ENCODE measurements at places on chromosomes 2 and 18.

DNA sequence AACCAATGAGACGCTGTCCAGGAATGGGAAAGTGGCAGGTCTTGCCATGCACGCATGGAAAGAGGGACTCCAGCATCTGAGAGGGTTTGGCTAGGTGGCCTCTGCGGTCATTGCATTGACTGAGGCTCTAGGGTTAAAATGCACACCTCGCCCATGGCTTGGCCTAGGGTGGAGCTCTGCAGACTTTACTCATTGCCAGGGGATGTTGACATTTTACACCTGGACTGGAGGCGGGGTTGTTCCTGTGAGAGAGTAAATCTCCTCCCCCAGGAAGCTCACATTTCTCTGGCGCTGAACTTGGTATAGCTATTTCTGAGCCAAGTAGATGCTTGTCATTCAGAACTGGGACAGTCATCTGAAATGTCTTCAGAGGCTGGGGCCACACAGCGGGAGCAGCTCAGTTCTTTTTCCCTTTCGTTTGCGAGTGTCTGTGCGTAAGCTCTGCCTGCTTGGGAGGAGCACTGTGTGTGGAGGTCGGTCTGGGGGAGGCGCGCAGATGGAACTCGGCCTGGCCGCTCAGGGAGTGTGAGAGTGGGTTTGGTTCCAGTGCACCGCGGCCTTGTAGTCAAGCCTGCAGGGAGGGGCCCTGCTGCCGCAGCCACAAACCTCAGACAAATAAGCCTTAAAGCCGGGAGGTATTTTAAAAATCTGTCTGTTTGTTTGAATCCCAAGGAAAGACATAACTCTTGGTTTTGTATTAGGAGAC is 76.5 kb downstream of the LPIN1 start:
- no peak for DNase-seq

GRCh38 chr2:205370726-205371125 is 311.6 kb upstream of the NRP2 start:
- no peak for DNase-seq

- DNase-seq, result no peak
Measured at GRCh38 chr2:83747141-83747540, 711.9 kb downstream of the SUCLG1 start.

DNA sequence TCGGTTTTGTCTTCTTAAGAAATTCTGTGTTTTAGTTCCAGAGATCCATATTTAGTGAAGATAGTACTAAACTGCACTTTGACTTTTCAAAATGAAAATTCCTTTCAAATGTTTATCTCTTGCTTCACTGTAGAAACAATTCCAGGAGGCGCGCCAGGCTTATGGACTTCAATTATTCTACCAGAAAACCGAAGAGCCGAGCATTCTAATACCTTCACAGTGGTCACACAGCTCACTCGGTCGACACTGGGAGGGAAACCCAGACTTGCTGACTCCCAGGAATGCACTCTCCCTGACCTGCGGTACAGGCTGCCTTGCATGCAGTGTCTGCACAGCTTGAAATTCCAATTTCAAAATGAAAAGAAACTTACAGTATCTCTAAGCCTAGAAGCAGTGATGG is 119.9 kb upstream of the PIEZO2 start:
- DNase-seq, result no peak

DNA sequence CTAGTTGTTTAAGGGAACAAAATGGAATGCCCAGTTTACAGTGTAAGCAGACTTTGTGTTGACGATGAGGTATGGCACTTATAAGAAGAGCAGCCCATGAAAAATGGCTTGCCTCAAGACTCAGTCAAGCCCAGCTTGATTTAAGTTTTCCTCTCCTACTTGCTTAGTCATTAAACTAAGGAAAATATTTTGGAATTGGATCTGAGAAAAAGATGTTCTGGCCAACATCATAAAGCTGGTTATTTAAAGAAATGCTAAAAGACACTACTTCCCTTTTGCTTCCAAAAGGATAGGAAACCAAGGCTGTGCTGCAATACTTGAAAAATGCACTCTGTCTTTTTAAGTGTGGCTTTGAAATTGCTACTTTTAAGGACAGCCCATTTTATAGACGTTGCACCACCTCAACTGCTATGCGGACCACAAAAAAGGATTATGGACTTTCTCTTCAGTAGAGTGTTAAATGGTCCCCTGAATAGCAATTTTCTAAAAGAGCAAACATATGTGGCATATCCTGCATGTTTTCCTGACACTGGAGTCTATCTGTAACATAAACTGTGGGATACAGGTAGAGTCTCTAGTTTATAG is 32.1 kb downstream of the CCDC141 start:
- DNase-seq, result no peak

DNA sequence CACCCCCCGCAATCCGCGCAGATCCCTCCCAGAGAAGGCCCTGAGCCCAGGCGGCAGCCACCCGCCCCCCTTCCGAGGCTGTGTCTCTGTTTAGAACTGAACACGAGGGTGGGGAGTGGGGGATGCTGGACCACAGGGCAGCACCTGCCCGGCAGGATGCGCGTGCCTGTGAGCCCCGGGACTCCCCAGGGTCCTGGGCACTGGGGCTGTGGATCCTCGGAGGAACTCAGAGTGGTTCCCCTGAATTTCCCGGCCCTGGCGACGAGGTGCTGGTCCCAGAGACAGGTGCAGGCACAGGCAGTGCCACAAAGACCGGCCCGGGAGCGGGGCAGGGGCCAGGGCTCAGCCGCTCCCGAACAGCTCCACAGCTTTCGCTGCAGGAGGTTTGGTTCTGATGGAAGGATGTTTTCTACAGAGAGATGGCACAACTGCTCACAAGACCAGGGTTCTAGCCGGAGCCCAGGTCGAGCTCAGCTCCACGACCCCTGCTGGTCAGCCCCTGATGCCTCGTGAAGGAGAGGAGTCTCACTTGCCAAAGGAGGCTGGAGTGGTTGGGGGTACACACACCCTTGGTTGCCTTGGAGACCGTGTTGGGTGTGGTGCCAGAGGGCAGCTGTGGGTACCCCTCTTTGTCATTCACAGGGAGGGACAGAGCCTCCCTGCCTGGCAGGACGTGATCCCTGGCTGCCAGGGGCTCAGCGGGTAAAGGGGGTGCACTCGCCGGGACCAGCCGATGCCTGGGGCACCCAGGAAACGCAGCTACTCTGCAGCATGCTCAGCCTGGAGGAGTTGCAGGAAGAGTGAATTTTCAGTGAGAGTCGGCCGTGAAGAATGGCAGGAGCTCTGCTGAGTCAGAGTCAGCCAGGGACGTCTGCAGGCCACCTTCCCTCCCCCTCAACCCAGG is 4.4 kb upstream of the NEU4 start:
- DNase-seq, result no peak

DNA sequence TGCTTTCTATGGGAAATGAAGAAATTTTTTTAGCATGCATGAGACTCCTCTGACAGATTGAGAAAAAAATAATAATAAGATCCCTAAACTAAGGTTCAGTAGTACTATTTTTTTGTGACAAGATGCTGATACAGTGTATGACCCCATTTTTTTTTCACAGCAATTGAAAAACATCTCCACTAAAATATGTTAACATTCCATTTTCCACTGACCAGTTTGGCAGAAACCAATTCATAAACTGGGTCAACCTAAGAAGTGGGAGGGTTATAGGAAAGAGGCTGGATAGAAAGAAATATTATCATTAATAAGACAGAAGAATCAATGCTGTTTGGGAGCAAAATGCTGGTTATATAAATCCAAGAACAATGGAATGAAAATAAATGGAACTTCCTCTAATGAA is 182.7 kb downstream of the ANTXR1 start:
- no peak for DNase-seq

DNA sequence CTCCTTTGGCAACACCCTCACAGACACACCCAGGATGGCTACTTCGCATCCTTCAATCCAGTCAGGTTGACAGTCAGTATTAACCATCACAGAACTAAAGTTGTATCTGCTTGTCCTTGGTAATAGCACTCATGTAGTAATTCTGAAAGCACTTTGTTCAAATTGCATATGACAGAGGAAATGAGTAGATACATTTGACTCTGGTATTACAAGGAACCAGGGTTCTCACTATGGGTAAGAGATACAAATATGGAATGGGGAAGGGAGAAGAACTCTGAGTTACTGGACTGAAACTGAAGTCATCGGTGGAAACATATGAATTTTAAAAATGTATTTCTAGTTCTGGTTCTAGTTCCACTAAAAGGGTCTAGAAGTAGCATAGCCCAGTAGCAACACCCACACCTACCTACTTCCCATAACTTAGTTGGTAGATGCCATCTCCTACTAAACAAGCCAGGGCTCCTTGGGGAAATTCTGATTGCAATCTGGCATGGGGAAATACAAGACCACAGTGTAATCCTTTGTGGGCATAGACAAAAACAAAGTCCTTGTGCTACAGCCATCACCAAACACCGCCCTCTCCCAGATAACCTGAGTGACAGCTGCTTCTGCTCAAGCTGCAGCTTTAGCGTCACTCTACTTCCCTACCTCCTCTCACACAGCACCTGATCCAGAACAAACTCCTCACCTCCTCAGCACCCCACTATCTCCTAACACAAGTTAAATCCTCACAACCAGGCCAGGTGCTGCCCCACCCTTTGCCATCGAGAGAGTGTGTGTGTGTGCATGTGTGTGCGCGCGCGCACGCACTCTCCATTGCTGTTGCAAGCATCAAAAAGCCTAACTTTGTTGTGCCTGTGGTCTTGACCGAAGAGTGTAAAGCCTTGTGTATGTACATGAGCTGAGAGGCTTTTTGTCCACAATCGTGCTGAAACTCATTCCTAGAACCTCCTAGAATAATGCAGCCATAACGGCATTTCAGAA is 31.4 kb upstream of the CD226 start:
- no peak for DNase-seq

- no peak for DNase-seq
Measured at GRCh38 chr2:71603851-71604725, 150.7 kb downstream of the DYSF start.

DNA sequence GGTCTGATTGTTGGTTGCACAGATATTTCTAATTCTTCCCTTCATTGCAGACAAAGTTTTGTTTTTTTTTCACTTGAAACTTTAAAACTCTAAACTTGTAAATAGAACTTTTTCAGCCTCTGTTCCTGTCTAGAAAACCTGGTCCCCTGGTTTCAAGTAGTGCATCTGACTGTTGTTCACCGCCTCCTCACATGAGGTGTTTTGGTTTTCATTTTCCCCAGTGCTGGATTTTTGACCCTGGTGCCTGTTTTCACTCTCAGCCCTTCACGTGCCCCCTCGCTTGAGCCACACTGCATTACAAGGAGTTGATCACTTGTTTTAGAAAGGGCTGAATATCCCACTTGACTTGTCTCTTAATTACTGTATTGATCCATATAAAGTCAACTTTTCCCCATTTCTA is 100.1 kb downstream of the TMEM185B start:
- DNase-seq, result no peak

- DNase-seq, result no peak
Measured at GRCh38 chr2:178163395-178163794, 30.9 kb upstream of the OSBPL6 start.

DNA sequence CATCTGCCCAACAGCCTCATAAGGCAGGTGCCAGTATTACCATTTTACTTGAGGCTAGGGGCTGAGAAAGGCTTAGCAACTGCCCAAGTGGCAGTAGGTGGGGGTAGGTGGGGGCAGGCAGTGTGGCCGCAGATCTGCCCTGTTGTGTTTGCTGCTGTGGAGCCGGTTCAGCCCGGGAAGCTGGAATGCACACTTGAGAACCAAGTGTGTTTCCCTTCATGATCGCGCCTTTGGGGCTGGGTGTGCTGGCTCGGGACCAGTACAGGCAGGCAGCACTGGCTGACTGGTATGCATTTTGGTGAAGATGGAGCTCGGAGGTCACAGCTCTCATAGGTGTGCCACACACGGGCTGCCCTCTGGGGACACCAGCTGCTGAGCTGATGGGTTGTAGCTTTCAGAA is 85.1 kb downstream of the CABLES1 start:
- no peak for DNase-seq

GRCh38 chr2:11616851-11617415 is 53.1 kb downstream of the NTSR2 start:
- DNase-seq, result no peak

DNA sequence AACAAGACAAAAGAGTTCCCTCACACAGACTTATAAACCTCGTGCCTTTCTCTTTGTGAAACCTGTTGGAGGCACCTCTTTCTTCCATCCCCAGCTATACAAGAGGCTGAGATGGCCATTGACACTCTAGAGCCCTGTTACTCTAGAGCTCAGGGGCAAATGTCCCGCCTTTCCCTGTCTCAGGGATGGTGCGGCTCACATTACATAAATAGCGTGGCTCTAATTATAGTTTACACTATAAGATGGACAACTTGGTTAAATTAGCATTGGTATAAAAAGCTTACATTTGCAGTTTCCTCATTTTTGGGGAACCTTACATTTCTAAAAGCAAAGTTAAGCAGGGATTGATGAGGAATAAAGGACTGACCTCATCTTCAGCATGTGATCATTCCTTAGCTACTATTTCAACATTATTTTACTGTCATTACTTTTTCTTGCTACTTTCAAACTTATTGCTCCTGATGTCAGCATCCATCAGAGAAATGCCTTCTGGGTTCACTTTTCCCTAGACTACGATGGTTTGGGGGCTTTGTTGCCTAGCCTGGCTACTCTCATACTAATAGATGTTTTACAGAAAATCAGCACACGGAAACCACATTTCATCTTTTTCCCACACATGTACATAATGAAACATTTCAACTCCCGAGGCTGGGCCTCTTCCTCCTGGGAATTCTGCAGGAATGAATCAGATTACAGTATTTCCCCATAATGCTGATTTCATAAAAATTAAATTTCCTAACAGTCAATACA is 40.4 kb downstream of the FTCDNL1 start:
- DNase-seq, result no peak

DNA sequence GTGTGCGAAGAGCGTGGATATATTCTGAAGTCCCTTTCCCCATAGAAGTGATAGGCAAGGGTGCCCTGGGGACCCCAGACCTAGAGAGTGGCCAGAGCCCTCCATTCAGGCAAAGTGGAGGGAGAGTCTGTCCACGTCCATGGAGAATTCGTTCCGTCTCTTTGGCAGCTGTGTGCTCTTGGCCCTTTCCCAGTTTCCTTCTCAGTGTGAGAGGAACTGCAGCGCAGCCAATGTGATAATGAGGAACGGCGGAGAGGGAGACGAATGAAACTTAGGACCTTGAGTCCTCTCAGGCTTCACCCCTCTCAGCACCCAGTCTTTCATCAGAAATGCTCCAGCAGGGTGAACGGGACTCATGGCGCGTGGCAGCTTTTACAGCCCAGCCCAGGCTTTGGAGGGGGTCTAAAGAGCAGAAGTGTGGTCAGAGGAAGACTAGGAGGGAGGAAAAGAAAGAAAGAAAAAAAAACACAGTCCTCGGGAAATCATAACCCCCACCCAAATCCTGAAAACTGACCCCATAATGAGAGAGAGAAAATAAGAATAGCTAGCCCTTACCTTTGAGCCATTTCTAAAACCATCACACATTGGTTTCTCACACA is 95.0 kb upstream of the RIOK3 start:
- no peak for DNase-seq

DNA sequence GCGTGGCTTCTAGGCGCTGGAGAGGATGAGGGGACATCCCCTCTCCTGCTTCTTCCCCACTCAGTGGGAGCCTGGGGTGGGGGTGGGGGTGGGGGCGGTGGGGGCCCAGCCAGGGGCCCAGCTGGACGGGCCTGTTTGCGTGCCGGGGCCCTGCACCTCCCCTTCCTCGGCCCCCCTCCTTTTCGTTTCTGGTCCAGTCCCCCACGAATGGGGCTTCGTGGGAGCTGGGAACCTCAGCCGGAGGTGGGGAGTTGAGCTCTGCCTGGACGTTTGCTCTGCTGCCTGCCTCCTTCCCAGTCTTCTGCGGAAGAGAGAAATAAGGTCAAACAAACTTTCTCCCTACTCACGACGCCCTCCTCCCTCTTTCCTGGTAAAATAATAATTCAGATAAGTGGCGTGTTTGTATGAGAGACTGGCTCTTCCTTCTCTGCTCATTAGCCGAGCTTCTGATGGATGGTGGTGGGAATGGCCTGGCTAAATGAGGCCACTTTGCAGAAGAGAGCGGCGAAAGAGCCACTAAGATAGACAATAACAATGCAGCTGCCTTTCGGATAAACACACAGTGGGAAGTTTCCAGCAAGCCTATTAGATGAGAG is 782 bp downstream of the MTA3 start:
- DNase-seq, result no peak

All from stimulated activated CD4-positive, alpha-beta T cell treated with anti-CD3 and anti-CD28 coated beads, Interleukin-1b, Interleukin-23, amount 100 ng/mL, for 1 hour (primary cell).